ENCODE measurements at places on chromosomes 11 and 22.

- no peak for DNase-seq
These were observed 24.7 kb upstream of the SOX6 start for GRCh38 chr11:16380941-16381568.

- no peak for DNase-seq
These were observed 234.3 kb upstream of the NARS2 start for GRCh38 chr11:78808923-78809322.

DNA sequence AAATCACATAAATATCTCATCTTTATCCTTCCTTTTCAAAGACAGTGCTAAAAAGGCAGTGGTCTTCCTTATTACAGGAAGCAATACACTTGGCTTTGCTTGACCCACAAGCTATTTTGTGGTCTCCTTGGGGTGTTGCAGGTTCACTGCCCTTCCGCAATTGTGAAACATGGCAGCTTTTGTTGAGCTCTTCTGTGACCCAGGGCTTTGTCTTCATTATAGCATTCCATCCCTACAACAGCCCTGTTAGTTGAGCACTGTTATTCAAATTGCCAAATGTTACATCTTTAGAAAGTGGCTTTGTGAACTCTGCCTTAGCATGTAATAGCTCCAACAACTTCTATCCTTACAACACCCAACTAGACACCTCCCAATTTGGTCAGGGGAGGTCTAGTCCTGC, 107.1 kb downstream of the OPCML start:
- DNase-seq = no peak

DNA sequence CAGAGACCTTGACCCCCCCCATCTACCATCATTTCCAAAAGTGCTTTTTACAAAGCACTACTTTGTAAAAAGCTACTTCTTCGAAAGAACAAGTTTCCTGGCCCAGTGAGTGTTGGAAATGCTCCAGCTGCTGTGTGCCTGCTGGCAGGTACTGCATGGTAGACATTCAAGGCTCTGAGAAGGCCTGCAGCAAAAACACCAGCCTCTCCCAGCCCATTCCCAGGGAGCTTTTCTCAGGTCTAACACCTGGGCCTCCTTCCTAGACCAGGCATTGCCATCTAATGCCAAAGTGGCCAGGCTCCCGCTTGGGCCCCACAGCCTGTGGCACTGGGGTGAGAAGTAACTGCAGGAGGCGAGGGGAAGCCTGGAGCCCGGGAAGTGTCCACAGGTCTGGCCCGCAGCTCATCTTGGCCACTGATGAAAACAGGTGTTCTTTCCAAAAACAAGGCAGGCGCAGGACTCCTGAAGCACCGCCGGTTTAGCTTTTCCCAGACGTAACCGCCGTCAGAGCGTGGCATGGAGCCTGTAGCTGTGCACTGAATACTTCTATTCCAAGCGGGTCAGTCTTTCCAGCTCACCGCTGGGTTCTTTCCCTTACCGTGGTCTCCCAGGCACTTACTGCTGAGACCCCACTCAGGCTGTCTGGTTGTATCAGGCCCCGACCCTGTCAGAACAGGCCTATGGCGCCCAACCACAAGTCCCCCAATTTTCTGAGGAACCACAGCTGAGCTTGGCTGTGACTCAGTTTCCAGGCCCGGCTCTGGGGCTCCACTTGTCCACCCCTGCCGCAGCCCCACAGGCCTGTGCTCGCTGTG, 1.2 kb upstream of the TCIRG1 start:
- no peak for DNase-seq

DNA sequence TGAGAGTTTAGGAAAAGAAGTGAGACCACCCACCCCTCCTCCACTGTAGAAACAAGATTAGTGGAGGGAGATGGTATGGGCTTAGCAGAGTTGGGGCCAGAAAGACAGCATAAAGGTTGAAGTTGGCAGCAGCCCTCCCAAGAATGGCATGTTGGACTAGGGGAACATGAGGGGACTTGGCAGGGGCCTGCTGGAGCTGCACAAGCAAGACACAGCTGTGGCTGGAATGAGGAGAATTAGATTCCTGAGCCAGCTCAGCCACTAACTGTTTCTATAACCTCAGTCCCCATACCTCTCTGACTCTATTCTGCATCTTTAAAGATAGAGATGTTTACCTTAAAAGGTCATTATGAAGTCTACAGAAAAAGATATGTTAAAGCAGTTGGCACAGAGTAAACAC, 13.2 kb downstream of the MAP6 start:
- no peak for DNase-seq

DNA sequence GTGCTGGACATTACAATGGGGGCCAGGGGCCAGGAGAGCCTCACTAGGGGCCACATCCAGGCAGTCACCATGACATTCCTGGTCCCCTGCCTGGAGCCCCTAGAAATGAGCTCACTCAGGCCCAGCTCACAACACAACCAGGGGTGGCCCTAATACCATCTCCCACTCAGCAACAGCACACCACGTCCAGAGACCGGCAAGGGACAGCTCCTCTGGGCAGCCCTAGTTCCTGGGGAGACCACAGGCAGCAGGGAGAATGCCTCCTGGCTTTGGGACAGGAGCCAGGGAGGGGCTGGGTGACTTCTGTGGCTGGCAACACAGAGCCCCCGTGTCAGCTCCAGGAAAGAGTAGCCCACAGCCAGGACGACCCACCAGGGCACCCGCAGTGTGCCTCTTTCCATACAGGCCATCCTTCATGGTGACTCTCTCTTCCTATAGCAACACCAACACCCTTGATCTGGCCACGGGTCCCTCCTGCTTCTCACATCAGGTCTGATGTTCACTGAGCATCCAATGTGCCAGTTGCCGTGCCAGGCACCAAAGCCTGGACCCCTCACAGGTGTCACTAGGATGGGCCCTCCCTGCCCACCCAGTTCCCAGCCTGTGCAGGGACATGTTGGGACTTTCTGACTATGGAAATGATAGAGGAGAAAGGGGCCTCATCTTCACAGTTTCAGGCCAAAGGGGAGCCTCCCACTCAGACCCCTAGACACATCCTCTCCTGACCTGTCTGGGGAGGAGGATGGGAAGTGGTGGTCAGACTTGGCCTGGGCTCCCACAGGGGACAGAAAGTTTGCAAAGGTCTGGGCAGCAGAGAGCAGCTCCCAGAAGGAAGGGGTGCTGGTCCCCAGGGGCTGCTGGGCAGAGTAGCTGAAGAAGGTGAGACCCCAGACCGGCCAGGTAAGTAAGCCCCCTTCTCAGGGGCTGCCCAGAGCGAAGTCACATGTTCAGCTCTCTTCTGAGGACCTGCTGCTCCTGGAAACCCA, 43.2 kb downstream of the IGLL5 start:
- DNase-seq = no peak

DNA sequence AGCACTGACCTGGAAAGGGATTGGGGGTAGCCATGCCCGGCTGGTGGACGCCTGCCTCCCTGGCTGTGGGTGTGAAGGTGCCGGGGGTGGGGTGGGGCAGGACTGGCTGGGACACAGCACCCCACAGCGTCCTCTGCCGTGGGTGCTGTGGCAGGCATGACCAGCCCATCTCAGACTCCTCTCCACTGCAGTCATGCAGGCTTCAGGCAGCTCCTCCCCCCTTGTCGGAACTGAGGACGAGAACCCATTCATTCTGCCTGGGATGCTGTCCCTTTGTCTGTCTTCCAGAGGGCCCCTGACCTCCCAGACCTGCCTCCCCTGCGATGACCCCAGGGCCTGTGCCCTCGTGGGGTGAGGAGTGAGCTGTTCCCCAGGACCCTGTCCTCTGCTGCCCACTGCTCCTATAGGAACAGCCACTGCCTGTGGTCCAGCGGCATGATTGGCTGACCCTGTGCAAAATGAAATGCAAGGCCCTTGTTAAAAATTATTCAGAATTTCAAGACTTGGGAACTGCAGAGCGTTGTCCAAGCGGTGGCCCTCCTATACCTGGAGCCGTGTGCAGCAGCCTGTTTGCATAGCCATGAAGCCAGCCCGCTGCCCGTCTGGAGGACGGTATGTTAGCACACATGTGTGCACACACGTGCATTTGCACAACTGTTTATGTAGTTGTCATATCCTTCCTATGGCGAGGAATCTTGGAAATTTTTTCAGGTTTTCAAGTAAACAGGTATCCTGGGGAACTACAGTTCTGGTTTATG, 1122.3 kb downstream of the BRD1 start:
- DNase-seq = no peak

DNA sequence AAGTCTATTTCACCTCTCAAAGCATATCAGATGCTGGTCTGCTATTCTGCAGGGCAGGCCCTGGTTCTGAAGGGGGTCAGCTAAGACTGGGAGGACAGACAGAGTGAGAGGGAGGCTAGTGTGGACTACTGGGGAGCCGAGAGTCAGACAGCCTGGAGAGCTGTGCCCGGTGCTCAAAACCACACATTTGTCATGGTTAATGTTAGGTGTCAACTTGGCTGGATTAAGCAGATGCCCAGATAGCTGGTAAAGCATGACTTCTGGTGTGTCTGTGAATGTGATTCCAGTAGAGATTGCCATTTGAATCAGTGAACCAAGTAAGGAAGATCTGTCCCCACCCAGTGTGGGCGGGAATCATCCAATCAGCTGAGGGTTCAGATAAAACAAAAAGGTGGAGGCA, 102.6 kb downstream of the SNX19 start:
- DNase-seq = no peak

Measured in kidney glomerular epithelial cell (primary cell).